ENCODE measurements at places on chromosomes 5 and 9. TPM values are rescaled to one million over a fixed set of nuclear protein-coding genes. Genes with fewer than 3 reads are reported as not detected.
A peak's percentile ranks its signal among the peaks of the same experiment; 100 is the strongest.

- H3K36me3 ChIP-seq, result no peaks in the 10 kb centered on the region
- no peak overlapping the region for H3K27ac ChIP-seq
- DNase-seq, result no peak
- H3K4me3 ChIP-seq, result no peak overlapping the region
These were observed 3.2 kb downstream of the NEK6 start for GRCh38 chr9:124260769-124261603.

DNA sequence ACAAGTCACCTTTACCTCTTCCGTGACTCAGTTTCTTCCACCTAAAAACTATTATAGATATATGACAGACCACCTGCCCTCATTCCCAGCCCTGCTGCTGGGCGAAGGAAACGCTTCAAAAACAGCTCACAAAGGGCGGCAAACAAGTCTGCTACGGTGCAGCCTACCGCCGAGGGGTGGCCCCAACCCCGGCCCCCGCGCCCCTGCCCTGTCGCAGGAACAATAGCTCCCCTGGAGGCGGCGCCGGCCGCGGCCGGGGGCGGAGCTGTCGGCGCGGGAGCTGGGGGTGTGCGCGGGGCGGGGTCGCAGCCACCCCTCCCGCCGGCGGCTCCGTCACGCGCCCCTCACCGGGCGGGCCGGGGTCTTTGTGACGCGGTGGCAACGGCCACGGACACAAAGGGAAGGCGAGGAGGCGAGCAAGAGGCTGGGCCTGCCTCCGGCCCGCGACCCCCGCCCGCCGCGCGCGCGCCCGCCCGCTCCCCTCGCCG lies at the start of gene TMEFF1:
TMEFF1 (plus strand) TSS at position 362 of the 488 bp plus-strand sequence. CDS start 396 bp downstream, outside the sequence.
- no peaks in the 10 kb centered on the region for H3K36me3 ChIP-seq
- no peak within 1 kb of the TSS for H3K27ac ChIP-seq
- no peaks in the 10 kb centered on the region for H3K27me3 ChIP-seq
- peak within 1 kb of the TSS; percentile 44 for H3K4me3 ChIP-seq
- no peaks in the 10 kb centered on the region for H3K4me1 ChIP-seq

The LEAP2 gene
- total RNA-seq, result 3.7 TPM

The SCAI gene
- total RNA-seq, result 13.3 TPM

- no peaks in the 10 kb centered on the region for H3K27me3 ChIP-seq
- no peak for DNase-seq
- H3K4me1 ChIP-seq, result no peaks in the 10 kb centered on the region
- H3K27ac ChIP-seq, result no peak overlapping the region
- no peak overlapping the region for H3K4me3 ChIP-seq
These were observed 16.8 kb downstream of the SEMA5A start for GRCh38 chr5:9529041-9529480.

DNA sequence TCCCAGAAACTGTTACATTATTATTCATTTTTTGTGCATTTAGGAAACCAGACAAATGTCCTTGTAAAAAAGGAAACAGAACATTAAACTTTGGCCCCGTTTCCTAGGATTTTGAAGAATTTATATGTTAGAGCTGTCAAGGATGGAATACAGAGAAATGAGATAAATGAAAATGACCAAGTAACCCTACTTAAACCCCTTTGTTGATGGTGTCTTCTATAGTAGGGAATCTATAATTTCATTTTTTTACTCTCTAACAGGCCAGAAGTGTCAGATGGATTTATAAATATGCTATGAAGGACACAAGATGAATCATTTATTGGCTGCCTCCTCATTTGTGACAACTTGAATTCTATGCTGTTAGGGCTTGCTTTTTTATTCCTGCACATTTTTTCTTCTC lies 1047.1 kb downstream of the PTPRD start:
- no peak for DNase-seq
- H3K4me3 ChIP-seq, result no peak overlapping the region
- no peaks in the 10 kb centered on the region for H3K27me3 ChIP-seq
- no peaks in the 10 kb centered on the region for H3K4me1 ChIP-seq

GRCh38 chr5:170067152-170067551 lies 38.5 kb upstream of the FOXI1 start:
- no peak overlapping the region for H3K4me3 ChIP-seq
- no peak overlapping the region for H3K27ac ChIP-seq
- peaks cover 68% of the 10 kb centered on the region for H3K36me3 ChIP-seq
- DNase-seq, result no peak

DNA sequence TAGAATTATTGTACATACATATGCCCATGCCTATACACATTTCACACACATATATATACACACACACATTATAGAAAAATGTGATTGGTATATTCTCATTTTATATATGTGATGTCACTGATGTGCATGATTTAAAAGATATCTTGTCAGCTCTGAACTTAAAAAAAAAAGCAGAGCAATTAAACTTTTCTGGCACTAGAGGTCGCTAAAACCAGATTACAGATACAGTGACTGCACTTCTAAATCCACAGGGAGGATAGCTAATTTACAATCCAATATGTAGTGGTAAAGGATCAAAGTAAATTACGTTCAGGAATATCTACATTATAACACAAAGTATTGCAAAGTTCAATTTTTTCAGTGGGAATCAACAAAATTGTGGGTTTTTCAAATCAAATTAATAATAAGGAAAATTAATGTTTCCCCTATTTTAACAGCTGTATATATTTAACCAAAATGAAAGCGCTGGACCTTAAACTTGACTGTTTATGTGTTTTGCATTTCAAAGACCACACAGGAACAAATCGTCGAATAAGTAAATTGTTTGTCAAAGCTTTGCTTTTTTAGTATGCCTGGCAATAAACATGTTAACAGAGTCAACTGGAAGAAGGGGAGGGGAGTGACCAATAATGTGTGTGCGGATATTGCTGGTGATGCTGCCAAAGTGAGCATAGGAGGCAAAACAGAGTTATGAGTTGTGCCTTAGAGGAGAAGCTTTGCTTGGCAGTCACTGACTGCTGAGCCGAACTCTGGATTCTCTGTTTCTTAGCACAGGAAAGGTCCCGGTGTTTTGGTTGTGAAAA lies 1201.4 kb upstream of the C9orf72 start:
- no peak for DNase-seq
- no peak overlapping the region for H3K4me3 ChIP-seq
- H3K4me1 ChIP-seq, result no peaks in the 10 kb centered on the region
- no peak overlapping the region for H3K27ac ChIP-seq
- H3K27me3 ChIP-seq, result no peaks in the 10 kb centered on the region
- H3K36me3 ChIP-seq, result no peaks in the 10 kb centered on the region

The FGD3 gene
- 188 TPM for total RNA-seq

GRCh38 chr9:127452691-127453090 lies 1.4 kb downstream of the LRSAM1 start:
- H3K27me3 ChIP-seq, result no peaks in the 10 kb centered on the region
- DNase-seq, result no peak
- no peak overlapping the region for H3K4me3 ChIP-seq

DNA sequence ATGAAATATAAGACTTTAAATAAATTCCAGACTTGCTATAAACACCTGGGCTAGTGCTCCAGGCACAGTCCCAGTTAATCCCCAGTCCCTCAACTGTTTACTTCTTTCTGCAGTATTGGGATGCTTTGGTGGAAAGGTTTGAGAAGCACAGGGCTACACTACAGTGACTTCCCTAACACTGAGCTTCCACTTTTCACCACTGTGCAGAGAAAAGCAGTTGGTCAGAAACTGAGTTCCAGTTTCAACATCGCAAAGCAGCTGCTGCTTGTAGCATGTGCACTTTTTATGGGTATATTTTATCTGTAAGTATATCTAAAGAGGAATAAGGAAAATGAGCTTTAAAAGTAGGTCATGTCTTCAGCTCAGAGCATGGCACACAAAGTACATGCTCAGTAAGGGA lies 339.7 kb downstream of the NTRK2 start:
- H3K27ac ChIP-seq, result no peak overlapping the region
- no peaks in the 10 kb centered on the region for H3K4me1 ChIP-seq
- no peaks in the 10 kb centered on the region for H3K27me3 ChIP-seq
- no peak for DNase-seq
- no peaks in the 10 kb centered on the region for H3K36me3 ChIP-seq

DNA sequence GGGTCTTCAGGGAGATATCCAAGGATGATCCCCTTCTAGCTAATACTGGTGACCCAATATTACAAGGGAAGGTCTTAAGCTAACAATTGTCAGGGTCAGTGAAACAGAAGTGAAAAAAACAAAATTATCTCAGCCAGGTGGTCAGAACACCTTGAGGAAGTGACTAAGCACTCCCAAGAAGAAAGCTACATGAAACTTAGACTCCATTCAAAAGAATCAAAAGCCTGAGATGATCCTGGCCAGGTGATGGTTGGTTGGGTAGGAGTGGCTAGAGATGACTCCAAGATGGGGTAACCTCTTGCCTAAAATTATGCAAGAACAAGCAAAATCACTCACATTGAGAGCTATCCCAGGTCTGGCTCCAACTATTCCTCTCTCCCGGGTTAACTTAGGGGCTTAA lies 5.4 kb downstream of the VCP start:
- no peak overlapping the region for H3K4me3 ChIP-seq
- no peak overlapping the region for H3K27ac ChIP-seq
- H3K27me3 ChIP-seq, result no peaks in the 10 kb centered on the region
- peaks cover 71% of the 10 kb centered on the region for H3K36me3 ChIP-seq
- no peak for DNase-seq
- peaks cover 38% of the 10 kb centered on the region for H3K4me1 ChIP-seq

DNA sequence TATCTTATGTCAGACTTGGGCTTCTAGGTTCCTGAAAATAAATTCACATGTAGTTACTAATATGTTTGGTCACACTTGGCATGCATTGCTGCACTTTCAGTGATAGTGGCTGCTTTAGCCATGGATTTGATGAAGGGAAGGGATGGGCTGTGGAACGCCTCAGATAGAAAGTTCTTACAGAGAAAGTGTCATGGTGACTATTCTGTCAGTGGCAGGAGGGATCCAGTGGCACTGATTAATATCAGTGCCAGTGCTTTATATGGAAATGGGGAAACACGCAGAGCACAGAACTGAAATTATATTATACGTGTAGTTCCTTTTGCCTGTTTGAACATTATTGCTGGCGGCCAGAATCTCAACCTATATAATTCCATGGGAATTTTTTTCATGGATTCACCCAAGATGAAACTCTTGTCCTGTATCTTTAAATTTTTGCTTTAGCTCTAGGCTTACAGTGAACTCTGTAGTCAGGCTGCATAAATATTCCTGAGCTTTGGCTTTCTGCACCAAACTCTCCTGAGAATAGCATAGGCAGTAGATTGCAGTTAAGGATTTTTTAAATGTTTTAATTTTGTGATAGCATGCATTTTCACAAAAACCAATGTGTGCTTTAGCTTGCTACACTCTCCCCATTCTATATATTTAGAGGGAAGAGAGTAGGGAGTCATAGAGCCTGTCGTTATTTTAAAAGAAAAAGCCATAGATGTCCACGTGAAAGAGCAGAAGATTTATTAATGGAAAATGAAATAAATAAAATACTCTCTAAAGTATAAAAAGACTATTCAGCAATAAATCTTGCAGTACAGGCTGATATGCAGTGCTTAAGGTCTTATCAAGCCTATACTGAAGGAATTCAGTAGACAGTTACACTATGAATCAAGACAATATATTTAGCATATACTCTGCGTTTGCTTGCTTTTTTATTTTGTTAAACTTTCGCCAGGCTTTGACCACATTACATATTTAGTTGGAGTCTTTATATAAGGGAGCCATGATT lies 98.7 kb downstream of the EDIL3 start:
- no peak for DNase-seq
- H3K4me1 ChIP-seq, result no peaks in the 10 kb centered on the region
- H3K27ac ChIP-seq, result no peak overlapping the region
- H3K36me3 ChIP-seq, result no peaks in the 10 kb centered on the region

The RNF183 gene
- total RNA-seq, result not detected

The EGFLAM gene
- total RNA-seq, result not detected

- peaks cover 19% of the 10 kb centered on the region for H3K27me3 ChIP-seq
- H3K27ac ChIP-seq, result no peak overlapping the region
- no peaks in the 10 kb centered on the region for H3K36me3 ChIP-seq
- H3K4me1 ChIP-seq, result peaks cover 7% of the 10 kb centered on the region
- DNase-seq, result no peak
These were observed 93.6 kb upstream of the PITX1 start for GRCh38 chr5:135127439-135128240.

- no peaks in the 10 kb centered on the region for H3K4me1 ChIP-seq
- H3K27me3 ChIP-seq, result no peaks in the 10 kb centered on the region
- peak overlapping the region; percentile 13 for H3K27ac ChIP-seq
These were observed 85.1 kb upstream of the CKMT2 start for GRCh38 chr5:81147886-81148571.

The ADAMTS6 gene
- 2.0 TPM for total RNA-seq

DNA sequence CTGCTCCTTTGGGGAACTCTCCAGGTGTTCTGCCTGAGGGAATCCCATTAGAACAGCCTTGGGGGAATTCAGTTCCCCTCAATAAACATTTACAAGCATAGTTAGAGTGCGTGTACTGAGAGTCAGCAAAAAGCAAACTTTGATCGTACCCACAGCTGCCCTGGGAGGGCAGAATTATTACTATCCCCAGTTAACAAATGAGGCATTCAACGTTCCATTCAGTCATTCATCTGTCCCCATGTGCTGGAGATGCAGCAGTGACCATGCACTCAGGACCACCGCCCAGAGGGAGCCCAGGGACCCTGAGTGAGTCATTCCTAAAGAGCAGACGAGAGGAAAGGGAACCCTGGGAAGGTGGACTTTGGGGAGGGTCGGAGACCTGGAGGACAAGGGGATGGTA lies 19.1 kb upstream of the TTLL11 start:
- no peak overlapping the region for H3K4me3 ChIP-seq
- DNase-seq, result no peak
- no peak overlapping the region for H3K27ac ChIP-seq
- no peaks in the 10 kb centered on the region for H3K4me1 ChIP-seq

- H3K4me1 ChIP-seq, result no peaks in the 10 kb centered on the region
- H3K27ac ChIP-seq, result no peak overlapping the region
- H3K27me3 ChIP-seq, result no peaks in the 10 kb centered on the region
These were observed 261.4 kb upstream of the KLF4 start for GRCh38 chr9:107750741-107751566.

DNA sequence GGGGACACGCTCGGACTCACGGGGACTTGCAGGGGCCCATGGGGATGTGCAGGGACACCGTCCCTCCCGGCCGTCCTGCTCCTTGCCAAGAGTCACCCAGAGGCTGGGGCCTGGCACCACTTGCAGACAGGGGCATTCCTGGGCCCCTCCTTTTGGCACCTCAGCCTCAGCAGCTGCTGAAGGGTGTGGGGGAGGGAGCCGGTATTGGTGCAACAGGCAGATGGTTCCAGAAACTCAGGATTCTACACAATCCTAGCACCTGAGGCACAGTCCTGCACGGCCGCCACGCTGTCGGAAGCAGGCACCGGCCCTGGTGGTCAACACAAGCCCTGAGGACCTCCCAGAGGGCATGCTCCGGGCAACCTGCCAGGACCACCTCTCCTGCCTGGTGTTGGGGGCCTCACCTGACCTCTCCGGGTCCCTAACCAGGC lies 19.3 kb upstream of the SLC12A7 start:
- H3K36me3 ChIP-seq, result no peaks in the 10 kb centered on the region
- no peaks in the 10 kb centered on the region for H3K4me1 ChIP-seq
- H3K4me3 ChIP-seq, result no peak overlapping the region
- no peak overlapping the region for H3K27ac ChIP-seq
